EH (cell line): ENCODE measurements at places on chromosomes 6 and 20.

DNA sequence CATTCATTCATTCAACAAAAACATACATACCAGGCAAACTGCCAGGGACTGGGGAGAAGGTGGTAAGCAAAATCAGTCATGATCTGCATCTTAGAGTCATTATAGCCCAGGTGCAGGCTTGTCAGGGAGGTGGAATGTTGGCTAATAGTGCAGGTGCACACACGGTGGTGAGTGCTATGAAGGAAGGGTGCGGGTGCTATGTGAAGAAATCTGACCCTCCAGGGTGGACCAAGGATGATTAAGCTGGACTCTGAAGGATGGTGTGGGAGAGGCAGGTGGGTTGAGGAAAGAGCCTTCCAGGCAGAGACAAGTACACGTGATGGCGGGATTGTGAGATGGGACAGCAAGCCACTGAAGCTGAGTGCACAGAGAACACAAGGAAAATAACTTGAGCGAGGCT lies 77.4 kb downstream of the B3GAT2 start:
- no peak for DNase-seq

DNA sequence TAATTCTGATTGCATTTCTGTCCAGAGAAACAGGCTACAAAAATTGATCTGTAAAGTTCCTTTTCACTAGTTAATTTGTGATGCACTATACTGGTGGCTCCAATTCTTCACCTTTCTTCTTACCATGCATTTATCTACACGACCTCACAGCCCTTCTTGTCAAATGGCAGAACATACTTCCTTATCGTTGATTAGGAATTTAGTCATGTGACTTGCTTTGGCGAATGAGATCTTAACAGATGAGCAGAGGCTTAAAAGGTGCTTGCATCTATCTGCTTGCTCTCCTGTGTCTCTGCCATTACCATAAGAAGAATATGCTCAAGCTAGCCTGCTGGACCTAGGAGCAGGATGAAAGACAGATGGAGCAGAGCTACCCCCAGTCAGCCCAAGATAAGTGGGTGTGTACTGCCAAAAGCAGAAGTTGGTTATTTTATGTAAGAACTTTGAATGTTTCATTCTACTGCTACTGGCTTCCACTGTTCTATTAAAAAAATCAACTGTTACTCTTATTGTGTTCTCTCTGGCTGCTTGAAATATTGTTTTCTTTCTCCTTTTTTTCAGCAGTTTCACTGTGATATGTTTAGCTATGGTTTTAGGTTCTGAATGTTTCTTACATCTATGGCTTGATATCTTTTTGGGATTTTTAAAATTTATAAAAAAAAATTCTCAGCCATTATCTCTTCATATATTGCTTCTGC lies 40.2 kb upstream of the RBM24 start:
- DNase-seq: no peak

DNA sequence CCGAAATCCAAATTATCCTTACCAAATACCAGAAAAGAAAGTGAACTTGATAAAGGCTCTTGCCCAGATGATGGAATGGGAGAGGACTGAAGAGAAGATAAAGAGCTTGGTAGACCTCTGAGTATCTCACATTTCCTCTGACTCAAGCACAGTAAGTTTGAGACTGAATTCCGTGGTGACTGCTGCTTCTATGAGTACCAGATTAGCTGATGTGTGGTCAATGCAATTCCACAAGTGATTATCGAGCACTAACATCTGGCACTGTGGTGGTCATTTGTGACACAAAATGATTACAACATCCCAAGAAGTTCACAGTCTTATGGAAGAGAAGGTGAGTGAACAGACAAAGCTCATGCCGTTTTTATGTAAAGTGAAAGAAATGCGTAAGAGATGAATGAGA lies 2.6 kb upstream of the RPS6KA2 start:
- peak; percentile 64 for DNase-seq

GRCh38 chr20:63955281-63955826 lies 862 bp downstream of the UCKL1 start:
- DNase-seq: peak; percentile 48
